Ascending aorta (tissue), 2 donors: ENCODE measurements at places on chromosomes 12 and 14. TPM values are rescaled to one million over a fixed set of nuclear protein-coding genes. Genes with fewer than 3 reads are reported as not detected.
A peak's percentile ranks its signal among the peaks of the same experiment; 100 is the strongest.

- H3K27me3 ChIP-seq = no peaks in the 10 kb centered on the region
- no peaks in the 10 kb centered on the region for H3K36me3 ChIP-seq
- no peak overlapping the region for H3K4me3 ChIP-seq
Observed at GRCh38 chr12:103697971-103698751, 111.1 kb downstream of the STAB2 start.

DNA sequence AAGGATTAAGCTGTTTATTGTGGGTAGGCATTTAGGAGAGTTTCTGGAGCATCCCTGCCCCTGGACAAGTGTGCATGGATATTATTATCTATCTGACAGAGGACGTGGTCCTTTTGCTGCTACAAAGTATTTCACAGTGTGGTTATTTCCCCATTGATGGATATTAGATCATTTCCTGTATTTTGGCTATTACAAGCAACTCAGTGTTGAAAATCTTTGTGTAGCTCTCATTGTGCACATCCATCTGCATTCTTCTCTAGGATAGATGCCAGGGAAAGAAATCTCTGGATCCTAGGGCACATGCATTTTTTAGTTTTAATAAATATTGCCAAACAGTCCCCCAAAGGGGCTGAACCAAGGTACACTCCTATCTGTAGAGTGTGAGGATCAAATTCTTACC is 154.3 kb upstream of the SRRM4 start:
- H3K4me3 ChIP-seq = no peak overlapping the region
- no peaks in the 10 kb centered on the region for H3K36me3 ChIP-seq
- no peak for DNase-seq
- no peaks in the 10 kb centered on the region for H3K4me1 ChIP-seq

GRCh38 chr12:119835068-119835467 is 42.1 kb downstream of the CIT start:
- H3K4me1 ChIP-seq = no peaks in the 10 kb centered on the region
- no peaks in the 10 kb centered on the region for H3K36me3 ChIP-seq
- H3K27ac ChIP-seq = no peak overlapping the region
- H3K27me3 ChIP-seq = no peaks in the 10 kb centered on the region
- H3K4me3 ChIP-seq = no peak overlapping the region

DNA sequence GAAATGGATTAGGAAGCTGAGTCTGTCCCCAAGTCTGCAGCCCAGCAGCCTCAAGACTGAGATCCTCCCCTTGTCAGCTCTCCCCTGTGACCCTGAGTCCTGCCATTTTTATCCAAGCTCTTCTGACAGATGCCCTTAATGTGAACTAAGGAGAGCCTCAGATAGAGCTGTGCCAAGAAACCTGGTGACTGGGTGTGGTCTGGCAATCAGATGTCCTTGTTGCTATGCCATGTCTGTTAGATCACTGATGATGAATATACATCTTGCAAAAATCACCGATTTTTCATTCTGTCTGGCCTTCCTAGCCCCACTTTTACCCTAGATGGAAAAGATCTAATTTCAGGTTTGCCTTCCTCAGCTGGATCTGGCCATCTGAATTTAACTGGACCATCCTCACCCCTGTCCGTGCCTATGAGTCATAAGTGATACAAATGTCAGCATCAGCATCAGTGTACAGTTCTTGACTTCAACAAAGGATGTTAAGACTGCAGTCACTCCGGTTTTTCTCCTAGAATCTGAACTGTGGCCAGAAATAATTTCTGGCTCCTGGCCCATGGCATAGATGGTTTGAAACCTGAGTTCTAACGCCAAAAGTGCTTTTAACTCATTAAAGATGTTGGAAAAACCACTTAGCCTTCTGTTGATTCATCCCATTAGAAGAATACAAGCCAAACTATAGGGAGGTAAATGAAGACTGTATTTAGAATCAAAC is 61.2 kb upstream of the GRIP1 start:
- no peak for DNase-seq
- H3K4me3 ChIP-seq = no peak overlapping the region
- H3K36me3 ChIP-seq = no peaks in the 10 kb centered on the region
- H3K27me3 ChIP-seq = no peaks in the 10 kb centered on the region
- H3K27ac ChIP-seq = no peak overlapping the region
- no peaks in the 10 kb centered on the region for H3K4me1 ChIP-seq

GRCh38 chr14:93007225-93007997 is 84.5 kb downstream of the CHGA start:
- H3K4me3 ChIP-seq = no peak overlapping the region
- peak overlapping the region; percentile 37 for H3K27ac ChIP-seq
- DNase-seq = peak; percentile 45

- no peaks in the 10 kb centered on the region for H3K27me3 ChIP-seq
- H3K4me3 ChIP-seq = no peak overlapping the region
- H3K36me3 ChIP-seq = no peaks in the 10 kb centered on the region
- peaks cover 5% of the 10 kb centered on the region for H3K4me1 ChIP-seq
- DNase-seq = no peak
Observed at GRCh38 chr12:47041327-47041726, 38.1 kb upstream of the PCED1B start.

GRCh38 chr12:108773798-108774788 is 42.8 kb upstream of the CORO1C start:
- H3K27ac ChIP-seq = no peak overlapping the region
- no peak overlapping the region for H3K4me3 ChIP-seq
- H3K27me3 ChIP-seq = no peaks in the 10 kb centered on the region

DNA sequence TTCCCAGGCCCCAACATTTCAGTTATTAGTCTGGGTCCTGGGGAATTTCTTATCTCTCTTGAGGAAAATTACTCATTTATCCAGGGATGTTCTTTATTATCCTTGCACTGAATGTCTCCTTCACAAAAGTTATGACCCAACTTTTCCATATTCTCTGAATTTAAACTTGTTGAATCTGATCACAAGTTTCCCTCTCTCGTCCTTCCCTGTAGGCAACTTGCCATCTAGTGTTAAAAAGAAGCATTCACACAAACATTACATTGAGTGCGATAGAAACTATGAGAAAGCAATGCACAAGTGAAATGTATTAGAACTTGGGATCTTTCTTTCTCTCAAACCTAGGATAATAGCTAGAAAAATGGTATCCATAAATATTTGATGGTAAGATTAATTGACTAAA is 608.4 kb downstream of the FSCB start:
- H3K36me3 ChIP-seq = no peaks in the 10 kb centered on the region
- H3K4me3 ChIP-seq = no peak overlapping the region
- H3K27ac ChIP-seq = no peak overlapping the region
- H3K27me3 ChIP-seq = no peaks in the 10 kb centered on the region
- DNase-seq = no peak

GRCh38 chr12:111093428-111094142 is 173.2 kb upstream of the MYL2 start:
- H3K27ac ChIP-seq = no peak overlapping the region
- no peaks in the 10 kb centered on the region for H3K36me3 ChIP-seq
- H3K27me3 ChIP-seq = no peaks in the 10 kb centered on the region
- no peaks in the 10 kb centered on the region for H3K4me1 ChIP-seq
- DNase-seq = no peak

GRCh38 chr12:54723379-54724256 is 75.5 kb upstream of the DCD start:
- no peaks in the 10 kb centered on the region for H3K4me1 ChIP-seq
- H3K36me3 ChIP-seq = no peaks in the 10 kb centered on the region
- H3K27me3 ChIP-seq = no peaks in the 10 kb centered on the region
- H3K27ac ChIP-seq = no peak overlapping the region
- no peak for DNase-seq

- no peaks in the 10 kb centered on the region for H3K4me1 ChIP-seq
- DNase-seq = no peak
- H3K27ac ChIP-seq = no peak overlapping the region
- H3K36me3 ChIP-seq = peaks cover 26% of the 10 kb centered on the region
Observed at GRCh38 chr14:87934185-87934584, 58.8 kb downstream of the GALC start.

GRCh38 chr14:56367416-56367815 is 212.2 kb upstream of the TMEM260 start:
- no peaks in the 10 kb centered on the region for H3K4me1 ChIP-seq
- DNase-seq = no peak
- H3K27ac ChIP-seq = no peak overlapping the region
- no peaks in the 10 kb centered on the region for H3K36me3 ChIP-seq

GRCh38 chr12:54021432-54022013 is 6.7 kb upstream of the HOXC6 start:
- no peak for DNase-seq
- no peak overlapping the region for H3K4me3 ChIP-seq
- H3K27me3 ChIP-seq = no peaks in the 10 kb centered on the region
- H3K27ac ChIP-seq = no peak overlapping the region

DNA sequence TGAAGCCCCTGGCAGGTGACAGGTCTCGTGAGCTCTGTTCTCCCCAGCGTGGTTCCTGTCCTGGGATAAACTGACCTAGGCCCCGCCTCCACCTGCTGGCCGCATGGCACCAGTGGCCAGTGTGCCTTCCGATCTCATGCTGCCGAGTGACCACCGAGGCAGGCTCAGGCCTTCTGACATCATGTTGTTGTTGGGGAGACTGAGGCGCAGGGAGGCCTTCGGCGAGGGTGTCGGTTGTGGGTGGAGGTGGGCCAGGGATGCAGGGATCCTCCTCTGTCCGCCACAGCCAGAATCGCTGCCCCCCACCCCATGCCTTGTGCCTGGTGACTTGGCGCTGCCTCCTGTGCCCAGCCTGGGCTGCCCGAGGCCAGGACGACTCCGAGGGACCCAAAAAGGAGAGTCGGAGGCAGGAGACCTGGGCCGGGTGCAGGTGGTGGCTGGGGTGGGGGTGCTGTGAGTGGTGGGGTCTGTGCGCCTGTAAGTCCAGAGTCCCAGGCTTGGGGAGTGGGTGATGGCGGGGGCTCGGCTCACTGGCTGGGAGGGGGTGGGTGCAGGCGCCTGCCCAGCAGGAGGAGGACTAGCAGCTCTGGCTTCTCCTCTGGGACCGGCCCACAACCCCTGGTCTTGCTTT is 24.3 kb downstream of the ASPG start:
- no peaks in the 10 kb centered on the region for H3K27me3 ChIP-seq
- no peaks in the 10 kb centered on the region for H3K36me3 ChIP-seq
- DNase-seq = no peak
- no peak overlapping the region for H3K4me3 ChIP-seq
- H3K27ac ChIP-seq = no peak overlapping the region

DNA sequence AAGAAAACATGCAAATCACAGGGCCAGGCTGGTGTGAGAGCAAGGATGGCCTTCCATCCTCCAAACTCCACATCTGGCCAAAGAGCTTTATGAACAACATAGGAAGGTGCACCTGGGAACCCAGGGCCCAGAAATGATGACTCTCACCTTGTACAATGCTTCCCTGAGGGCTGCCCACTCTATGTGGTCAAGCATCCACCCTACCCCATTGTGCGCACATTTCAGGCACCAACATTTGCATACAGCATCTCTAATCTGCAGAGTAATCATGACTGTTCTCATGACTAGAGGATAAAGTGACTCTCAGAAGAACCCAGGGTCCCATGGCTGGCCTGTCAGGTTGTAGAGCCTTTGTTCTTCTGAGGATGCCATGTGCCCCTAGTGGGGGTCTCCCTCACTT is 57.2 kb upstream of the NTF3 start:
- H3K4me3 ChIP-seq = no peak overlapping the region
- DNase-seq = no peak
- no peaks in the 10 kb centered on the region for H3K27me3 ChIP-seq
- no peak overlapping the region for H3K27ac ChIP-seq
- H3K4me1 ChIP-seq = no peaks in the 10 kb centered on the region

DNA sequence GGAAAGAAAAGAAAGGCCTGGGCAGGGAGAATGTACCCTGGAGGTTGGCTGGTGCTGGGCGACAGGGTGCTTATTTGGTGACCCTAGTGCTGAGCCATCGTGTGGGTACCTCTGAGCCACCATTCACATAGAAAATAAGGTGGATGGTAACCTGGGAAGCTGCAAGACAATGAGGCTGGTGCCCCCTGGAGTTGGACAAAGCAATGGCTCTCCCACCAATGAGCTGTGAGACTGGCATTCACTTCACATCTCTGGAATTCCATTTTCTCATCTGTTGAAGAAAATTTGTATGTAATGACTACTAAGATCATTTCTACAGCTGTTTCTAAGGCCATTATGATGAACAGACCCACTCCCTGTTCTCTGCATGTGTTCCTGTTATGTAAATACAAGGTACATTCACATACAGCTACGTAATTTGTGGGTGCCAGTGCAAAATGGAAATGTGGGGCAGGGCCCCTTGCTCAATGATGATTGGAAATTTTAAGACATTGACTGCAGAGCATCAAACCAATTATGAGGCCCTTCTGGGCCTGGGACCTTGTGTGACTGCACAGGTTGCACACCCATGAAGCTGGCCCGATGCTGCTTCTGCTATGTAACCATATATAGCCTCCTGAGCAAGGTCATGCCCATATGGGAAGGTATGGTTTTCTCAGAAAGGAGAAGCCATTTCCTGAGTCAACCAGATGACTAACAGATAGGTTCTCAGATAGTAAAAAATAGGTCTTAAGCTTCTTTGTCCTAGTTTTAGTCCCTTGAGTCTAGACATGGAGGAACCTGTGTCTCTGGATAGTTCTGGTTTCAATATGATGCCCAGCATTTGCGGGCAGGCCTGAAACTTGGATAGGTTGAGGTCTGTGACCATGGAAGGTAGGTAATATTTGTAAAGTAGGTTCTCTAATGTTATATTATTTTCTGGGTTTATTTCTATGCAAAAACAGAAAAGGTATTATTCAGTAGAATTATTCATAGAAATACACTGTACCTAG is 63.4 kb upstream of the IGF1 start:
- H3K4me3 ChIP-seq = no peak overlapping the region
- DNase-seq = no peak
- no peaks in the 10 kb centered on the region for H3K27me3 ChIP-seq
- no peak overlapping the region for H3K27ac ChIP-seq

- no peaks in the 10 kb centered on the region for H3K36me3 ChIP-seq
- no peak overlapping the region for H3K27ac ChIP-seq
- H3K4me3 ChIP-seq = no peak overlapping the region
- no peak for DNase-seq
Observed at GRCh38 chr14:80522936-80523335, 311.6 kb upstream of the DIO2 start.

DNA sequence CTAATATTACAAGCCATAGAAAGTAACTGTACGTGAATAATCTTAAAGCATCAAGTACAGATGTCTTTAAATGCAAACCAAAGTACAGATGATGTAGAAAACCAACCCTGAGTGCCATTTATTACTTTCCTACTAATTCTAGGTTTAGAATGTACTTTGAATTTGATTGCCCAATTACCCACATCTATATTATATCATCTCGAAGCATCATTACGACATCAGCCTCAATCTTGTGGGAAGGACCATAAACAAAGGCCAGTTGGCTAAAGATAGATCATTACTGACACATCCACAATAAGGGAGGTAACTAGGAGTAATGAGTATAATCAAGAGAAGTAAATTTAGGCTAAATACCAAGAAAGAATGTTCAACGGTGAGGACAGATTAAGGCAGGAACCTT is 478.9 kb downstream of the BCAT1 start:
- H3K27me3 ChIP-seq = no peaks in the 10 kb centered on the region
- H3K36me3 ChIP-seq = no peaks in the 10 kb centered on the region
- H3K27ac ChIP-seq = no peak overlapping the region
- DNase-seq = no peak

- no peak for DNase-seq
- no peak overlapping the region for H3K4me3 ChIP-seq
- H3K27ac ChIP-seq = no peak overlapping the region
Observed at GRCh38 chr12:132360410-132360809, 31.0 kb upstream of the GALNT9 start.

Gene TRIM9
- total RNA-seq = 4.2 TPM

Gene TEX52
- not detected for total RNA-seq

Gene KRT80
- not detected for total RNA-seq

Gene GAS2L3
- not detected for total RNA-seq

Gene DHRS2
- total RNA-seq = not detected

Gene SAMD15
- total RNA-seq = not detected

Gene BDKRB2
- total RNA-seq = 7.9 TPM

Gene LIN7A
- 4.6 TPM for total RNA-seq

Gene IRAK3
- total RNA-seq = 35.9 TPM

Gene KCNMB4
- total RNA-seq = 3.4 TPM

Gene PLEKHA5
- total RNA-seq = 11.8 TPM
